Nephron progenitor cell (in vitro differentiated cells): ENCODE measurements at places on chromosomes 1 and 21.

GRCh38 chr1:61184040-61184713 is 101.8 kb downstream of the NFIA start:
- no peak for DNase-seq

DNA sequence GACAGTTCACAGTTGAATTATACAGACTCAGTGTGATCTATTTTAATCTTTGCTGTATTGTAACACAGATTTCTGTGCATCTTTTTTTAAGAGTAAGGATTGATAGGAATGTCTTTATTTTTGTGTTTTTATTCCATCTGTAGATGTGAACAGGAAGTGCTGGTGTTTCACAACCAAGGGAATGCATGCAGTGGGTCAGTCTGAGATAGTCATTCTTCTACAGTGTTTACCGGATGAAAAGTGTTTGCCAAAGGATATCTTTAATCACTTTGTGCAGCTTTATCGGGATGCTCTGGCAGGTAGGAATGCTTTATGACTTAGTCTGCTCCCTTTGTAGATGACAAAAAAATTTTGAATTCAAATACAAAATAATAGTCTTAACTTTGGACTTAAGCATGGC is 84.5 kb downstream of the CC2D1B start:
- no peak for DNase-seq

- DNase-seq = no peak
These were observed 419.8 kb upstream of the NFIA start for GRCh38 chr1:60662486-60663044.

DNA sequence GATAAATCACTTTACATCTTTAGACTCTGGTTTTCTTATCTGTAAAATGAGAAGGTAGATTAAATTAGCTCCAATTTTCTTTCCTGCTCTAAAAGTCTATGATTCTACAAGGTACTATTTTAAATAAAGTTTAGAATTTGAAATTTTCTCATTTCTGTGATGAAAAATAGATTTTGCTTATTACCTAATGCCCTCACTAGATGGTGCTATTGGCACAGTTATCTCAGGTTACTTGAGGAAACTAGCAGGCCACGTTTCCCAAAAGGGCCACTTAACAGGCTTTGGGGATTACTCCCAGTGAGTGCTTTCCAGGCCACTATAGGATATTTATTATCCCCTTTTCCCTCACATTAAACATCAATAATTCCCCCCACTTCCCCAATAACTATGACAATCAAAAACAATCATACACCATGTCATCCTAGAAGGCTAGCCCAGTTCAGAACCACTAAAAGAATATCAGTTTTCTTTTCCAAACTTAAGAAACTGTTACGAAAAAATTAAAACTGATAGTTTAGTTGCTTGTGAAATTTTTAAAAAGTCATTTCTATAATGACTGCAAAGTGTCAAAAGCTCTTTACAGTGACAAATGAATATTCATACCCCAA is 30.6 kb downstream of the OMA1 start:
- peak; percentile 35 for DNase-seq

DNA sequence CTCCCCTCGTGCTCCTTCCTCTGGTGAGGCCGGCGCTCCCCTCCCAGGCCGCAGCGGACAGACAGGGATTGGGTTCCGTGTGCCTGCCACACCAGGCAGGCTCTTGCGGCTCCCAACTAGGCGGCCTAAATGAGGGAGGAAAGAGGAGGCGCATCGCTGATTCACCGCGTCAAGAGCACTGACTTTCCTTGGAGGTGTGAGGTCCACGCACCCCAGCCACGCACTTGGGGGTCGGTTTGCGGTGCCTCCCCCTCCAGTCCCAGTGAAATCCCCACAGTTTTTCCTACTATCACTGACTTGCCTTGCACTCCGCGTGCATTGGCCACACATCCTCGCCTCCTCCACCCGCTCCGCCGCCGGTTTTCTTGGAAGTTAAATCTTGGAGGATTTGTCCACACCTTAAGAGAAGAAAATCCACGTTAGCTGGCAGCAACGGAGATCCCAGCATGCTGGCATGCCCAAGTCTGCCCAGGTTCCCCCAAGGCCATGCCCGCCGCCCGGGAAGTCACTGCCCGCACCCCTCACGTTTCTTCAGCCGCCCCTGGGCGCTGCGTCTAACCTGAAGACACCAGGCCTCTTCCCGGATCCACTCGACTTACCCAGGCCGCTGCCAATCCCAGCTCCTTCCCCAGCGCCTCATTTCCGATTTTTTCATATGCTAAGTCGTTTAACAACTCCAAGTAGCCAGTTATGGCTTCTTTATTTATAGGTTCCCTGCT is 1.1 kb upstream of the FOXD3 start:
- peak; percentile 33 for DNase-seq

DNA sequence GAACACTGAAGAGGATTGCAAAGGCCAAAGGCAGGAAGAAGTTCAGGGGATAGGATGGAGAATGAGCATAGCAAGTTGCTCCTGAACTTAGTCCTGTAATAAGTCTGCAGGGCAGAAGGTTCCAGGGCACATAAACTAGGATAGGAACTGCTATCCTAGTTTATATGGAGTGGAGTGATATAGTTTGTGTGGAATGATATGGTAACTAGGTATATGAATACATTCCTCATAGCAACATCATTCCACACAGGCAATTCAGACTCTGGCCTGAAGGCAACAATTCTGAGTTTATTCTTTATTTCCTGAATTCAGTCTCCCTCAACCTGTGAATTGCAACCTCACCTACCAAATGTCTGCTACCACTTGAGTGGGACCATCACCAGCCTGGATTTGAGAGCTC is 154.9 kb upstream of the GREM2 start:
- no peak for DNase-seq

- DNase-seq = no peak
These were observed 342.5 kb downstream of the ADGRL2 start for GRCh38 chr1:82143108-82143833.

GRCh38 chr1:64489707-64490106 is 19.8 kb downstream of the CACHD1 start:
- no peak for DNase-seq

GRCh38 chr21:41900401-41900800 is 21.3 kb upstream of the PRDM15 start:
- no peak for DNase-seq

DNA sequence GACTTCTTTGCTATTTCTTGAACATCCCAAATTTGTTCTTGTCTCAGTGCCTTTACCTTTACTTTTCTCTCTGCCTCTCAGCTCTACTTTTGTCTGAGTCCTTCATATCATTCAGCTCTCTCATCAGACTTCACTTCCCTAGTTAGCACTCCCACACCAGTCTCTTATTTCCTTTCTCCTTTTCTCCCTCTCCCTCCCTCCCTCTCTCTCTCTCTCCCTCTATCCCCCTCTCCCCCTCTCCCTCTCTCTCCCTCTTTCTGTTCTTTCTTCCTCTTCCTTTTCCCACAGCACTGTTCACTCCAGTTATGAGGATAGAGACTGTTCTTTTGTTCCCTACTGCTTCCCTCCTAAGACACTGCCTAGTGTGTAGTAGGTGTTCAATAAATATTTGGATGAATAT is 154.9 kb downstream of the MAST2 start:
- DNase-seq = no peak

GRCh38 chr1:225930566-225930965 is 6.5 kb upstream of the PYCR2 start:
- no peak for DNase-seq

- no peak for DNase-seq
These were observed 102.9 kb downstream of the ACTL8 start for GRCh38 chr1:17857996-17858395.

DNA sequence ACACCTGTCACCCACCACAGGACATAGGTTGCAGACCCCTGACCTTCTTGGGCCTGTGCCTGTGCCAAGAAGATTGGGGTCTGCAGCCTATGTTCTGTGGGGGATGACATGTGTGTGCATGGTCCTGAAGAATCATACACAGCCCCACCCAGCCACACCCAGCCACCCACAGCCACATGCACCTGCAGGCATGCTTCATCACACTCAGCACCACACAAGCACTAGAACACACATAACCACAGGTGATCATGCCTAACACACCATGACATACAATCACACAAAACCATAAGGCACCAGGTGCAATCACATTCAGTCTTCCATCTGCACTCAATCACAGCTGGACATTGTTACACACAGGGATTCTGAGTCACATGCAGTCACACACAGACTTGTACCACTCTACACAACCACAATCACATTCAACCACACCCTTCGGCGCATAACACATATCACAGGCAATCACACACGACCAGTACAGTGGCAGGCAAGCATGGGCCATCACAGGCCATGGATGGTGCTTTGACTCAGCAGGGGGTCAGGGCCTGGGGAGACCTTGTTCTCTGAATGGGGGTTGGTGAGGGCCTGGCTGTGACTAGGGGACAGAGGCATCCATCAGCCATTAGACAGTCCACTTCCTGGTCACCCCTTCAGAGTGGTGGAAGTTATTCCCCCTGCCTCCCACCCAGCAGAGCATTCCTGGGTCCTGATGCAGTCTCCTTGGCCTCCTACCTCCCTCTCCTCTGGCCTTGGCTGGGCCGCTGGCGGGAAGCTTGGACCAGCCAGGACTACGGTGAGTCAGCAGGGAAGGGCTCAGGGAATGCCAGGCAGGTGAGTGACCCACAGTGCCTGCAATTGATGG is 44.3 kb upstream of the EPS8L3 start:
- no peak for DNase-seq

DNA sequence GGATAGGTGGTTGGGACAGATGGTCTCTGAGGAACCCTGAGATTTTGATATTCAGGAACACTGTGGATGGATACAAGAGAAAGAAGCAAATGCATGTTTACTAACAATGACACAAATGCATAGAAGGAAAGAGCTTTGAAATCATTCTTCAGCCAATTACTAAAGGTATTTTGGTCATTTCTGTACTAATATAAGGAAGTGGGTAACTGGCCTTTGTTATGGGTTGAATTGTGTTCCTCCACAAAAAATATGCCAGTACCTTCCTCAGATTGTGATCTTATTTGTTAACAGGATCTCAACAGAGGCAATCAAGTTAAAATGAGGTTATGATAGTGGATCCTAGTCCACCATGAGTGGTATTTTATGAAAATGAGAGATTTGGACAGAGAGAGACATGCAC is 68.7 kb upstream of the KCNA3 start:
- no peak for DNase-seq

DNA sequence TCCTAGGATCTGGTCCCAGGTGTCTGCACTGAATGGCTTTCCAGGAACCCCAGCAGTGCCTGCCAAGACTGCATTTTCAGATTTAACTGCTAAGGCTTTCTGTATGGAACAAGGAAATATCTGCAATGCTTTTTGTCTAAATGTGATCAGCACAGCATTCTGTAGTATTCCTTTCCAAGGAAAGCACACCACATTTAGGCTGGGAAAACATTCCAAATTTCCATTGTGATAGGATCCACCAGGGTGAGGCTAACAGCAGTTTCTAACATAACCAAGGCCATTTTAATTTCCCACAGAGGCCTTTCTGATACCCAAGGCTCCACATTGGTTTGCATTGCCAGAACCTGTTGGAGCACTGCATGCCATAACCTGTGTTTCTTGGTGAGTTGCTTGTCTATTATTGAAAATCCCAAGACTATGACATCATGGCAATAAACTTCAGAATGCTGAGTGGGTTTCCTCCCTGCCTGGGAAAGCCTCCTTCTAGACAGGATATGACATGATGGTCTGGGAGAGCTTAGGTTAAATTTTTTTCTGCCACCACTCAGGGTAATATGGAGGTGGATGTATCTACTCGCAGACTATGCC is 23.3 kb upstream of the PTGFRN start:
- no peak for DNase-seq

- DNase-seq = no peak
These were observed 109.8 kb downstream of the GLIS1 start for GRCh38 chr1:53629101-53629691.

GRCh38 chr1:8701794-8702471 is 115.5 kb downstream of the RERE start:
- DNase-seq = no peak
